Epithelial cell of esophagus (primary cell): ENCODE measurements at places on chromosomes 4 and X.

DNA sequence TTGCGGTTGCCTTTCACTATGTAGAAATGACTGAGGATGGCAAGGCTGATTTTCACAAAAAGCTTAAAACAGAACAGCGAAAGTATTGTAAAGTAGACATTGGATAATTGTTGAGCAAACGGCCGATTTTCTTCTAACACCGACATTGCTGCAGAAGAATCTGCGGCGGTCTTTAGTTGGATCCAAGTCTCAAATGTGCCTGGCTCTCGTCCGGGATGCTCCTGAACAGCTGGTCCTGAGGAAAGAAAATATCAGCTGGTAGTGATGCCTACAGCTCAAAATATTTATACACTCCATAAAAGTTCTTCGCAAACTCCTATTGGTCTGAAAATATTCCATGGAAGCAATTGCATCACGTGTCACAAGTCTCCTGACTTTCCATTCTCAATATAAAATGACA, at the start of gene ASB5:
ASB5 (minus strand) TSS at position 260 of the 400 bp plus-strand sequence; CDS start at position 146, 114 bp downstream.
- DNase-seq = no peak

DNA sequence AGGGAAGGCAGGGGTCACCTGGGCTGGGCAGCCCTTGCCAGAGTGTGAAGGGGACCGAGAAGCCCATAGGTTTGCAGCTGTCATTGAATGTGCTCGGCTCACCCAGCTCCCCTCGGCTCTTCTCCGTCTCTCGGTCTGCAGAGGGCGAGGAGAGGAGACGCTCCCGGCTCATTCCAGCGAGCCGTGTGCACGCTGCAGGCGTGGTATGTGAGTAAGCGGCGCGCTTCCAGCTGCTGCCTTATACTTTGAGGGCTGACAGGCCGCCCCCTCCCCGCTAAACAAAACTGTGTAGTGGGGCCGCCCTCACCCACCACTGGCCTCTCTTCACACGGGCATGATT, 23.0 kb upstream of the BCORL1 start:
- DNase-seq = peak; percentile 53

DNA sequence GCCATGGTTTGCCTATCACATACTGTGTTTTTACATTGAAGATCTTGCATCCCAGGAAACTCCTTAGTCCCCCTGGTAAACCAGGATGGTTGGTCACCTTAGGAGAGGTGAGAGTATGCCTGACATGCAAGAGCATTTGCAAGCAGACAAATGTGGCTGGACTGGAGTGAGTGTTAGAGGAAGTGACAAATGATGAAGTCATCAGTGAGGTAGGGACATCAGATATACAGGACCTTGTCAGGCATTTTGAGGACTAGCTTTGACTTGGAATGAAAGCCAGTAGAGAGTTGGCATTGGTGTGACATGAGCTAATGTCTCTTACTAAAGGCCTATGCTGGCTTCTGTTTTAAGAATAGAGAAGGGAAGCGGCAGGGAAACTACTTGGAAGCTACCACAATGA, 124.9 kb downstream of the FRMPD4 start:
- peak; percentile 27 for DNase-seq

DNA sequence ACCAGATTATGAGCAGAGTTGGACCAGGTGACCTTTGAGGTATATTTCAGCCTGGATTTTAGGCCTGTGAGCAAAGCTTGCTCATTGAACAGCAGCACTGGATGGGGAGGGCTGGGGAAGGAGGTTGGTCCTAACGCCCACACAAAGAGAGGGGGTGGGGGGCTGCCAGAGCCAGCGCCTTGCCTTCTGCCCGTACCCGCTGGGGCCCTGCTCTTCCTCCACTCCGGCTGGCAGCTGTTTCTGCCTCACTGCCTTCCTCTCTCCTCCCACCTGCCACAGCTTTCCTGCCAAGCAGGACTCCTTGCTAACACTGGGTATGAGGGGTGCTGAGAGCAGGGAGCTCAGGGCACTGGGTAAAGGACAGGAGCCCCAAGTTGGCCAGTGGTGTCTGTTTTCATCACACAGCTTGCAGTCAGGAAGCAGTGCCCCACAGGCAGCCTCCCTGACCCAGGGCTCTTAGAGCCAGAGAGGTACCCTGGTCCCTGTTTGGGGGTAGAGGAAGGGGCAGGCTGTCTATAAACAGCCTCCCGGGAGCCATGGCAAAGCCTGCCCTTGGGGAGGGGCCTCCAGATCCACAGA, 6.1 kb downstream of the NALF2 start:
- no peak for DNase-seq

DNA sequence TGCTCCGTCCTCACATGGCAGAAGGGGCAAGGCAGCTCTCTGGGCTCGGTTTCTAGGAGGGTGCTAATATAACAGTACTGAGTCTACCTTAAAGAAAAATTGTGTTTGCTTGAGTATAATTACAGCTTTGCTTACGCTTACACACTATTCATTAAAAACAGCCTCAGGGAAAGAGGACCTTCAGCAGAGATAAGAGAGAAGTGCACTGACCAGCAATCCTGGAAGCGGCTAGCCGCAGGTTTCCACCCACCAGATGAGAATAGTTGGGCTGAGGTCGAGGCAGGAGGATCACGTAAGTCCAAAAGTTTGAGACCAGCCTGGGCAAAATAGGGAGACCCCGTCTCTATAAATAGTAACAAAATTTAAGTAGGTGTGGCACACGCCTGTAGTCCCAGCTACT, 15.2 kb upstream of the MRFAP1 start:
- no peak for DNase-seq

- peak; percentile 34 for DNase-seq
Observed at GRCh38 chrX:46551494-46552128, 6.4 kb upstream of the ZNF674 start.

DNA sequence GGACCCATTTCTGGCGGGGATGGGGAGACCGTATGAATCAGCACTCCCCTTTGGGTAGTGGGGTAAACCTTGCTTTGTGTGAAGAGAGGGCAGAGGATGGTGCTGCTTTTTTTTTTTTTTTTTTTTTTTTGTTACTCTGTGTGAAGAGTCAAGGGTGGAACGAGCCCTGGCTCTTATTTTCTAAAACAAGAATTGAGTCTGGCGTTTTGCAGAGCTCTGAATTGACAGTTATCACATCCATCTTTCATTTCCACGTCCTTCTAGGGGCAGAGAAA, 1.2 kb downstream of the SLAIN2 start:
- no peak for DNase-seq

DNA sequence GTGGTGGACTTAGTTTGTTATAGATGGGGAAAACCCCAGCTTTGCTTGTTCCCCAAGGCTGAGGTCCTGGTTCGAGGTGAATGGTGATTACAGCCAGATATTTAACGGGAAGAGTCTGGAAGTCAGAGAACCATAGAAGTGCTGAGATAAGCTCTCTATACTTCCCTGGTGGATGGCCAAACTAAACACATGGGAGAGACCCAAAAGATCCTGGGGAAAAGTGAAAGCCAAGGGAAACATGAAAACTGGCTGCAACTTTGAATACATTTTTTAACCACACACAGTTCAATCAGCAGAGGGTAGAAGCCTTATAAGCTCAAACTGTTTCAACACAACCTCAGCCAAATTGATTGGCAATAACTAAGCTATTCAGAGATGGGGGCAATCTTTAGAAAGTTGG, 29.3 kb upstream of the SRPX start:
- DNase-seq = no peak

DNA sequence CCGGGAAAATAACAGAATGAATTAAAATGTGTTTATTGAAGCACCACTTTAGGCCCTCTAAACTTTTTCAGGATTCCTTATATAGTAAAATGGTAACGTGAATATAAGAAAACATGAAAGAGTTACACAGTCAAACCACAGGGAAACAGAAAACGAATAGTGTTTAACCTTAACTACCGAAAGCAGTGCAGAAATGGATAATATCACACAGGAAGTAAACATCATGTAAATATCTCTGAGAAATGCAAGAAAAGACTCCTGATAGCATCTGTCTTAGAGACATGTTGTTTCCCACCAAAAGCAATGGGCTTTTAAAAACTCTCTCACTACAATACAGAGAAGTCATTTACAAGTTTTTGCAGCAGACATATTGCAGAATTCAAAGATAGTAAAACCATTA, 323.9 kb upstream of the CXXC4 start:
- no peak for DNase-seq

DNA sequence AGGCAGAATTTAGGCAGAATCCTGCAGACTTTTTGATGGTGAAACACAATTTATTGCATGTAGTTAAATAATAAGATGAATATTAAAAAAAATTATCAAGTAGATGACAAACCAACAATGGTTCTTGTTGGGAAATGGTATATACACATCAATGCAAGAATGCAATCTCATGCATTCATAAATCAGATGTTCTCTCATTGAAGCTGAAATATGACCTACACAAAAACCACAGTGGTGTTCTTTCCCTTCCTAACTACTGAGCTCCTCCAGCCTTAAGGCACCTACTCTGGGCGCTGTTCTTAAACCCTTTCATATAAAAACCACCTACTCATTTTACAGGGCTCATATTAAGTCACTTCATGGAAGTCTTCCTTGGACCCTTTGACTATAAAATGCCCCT, 64.1 kb downstream of the ANTXR2 start:
- no peak for DNase-seq

DNA sequence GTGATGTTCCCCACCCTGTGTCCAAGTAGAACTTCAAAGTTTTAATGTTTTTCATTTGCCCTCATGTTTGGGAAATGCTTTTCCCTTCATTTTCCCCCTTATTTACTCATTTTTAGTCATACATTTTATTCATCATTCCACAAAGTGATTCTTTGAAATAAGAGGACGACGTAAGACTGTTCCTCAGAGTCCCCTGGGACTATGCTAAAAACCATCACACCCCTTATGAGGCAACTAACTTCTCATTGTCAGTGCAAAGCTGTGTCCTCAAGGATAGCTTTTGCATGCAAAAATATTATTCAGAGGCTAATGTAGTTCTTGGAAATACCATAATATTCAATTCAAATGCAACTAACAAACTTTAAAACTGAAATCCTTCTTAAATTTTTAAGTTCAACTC, 14.8 kb upstream of the ADGRG2 start:
- no peak for DNase-seq
